ENCODE measurements at places on chromosomes 2 and 18.
A peak's percentile ranks its signal among the peaks of the same experiment; 100 is the strongest.

- DNase-seq: no peak
Measured at GRCh38 chr2:191322828-191323506, 77.8 kb downstream of the MYO1B start.

GRCh38 chr2:10584242-10584753 lies 105.5 kb downstream of the NOL10 start:
- no peak for DNase-seq

DNA sequence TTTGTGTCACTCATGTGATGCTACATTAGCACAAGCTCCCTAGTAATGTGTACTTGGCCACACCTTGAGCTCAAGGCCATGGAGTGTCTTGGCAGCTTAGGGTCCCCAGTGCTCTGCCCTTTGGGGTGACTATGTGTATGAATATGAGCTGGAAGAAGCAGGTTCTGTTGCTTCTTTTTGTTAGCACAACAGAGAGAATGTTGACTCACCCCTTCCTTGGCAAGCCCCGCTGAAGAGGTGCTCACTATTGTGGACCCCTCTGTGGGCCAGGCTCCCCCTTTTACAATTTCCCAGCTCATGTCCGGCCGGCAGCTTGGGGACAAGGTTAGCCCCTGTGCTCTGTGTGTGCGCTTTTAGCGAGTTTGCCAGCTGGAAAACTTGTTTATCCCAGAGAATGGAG lies 48.1 kb downstream of the DGKD start:
- DNase-seq: no peak

DNA sequence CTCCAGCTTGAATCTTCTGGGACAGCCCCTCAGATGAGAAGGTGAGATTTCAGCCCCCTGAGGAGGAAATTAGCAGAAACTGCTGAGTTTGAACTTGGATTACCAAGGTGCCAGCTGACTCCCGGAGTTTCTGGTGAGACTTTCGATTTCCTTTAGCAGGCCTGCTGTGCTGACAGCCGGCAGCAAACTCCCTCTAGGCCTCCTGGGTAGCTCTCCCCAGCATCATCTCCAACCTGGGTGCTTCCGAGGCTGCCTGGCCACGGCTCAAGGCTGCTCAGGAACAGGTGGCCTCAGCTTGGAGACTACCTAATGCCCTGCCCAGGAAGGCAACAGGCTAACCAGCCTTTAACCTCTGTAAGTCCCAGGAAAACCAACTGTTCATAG lies 16.5 kb downstream of the SDC1 start:
- DNase-seq: no peak

- no peak for DNase-seq
Measured at GRCh38 chr2:11718606-11719005, 27.8 kb upstream of the LPIN1 start.

- DNase-seq: peak; percentile 61
Measured at GRCh38 chr2:180983468-180984242, 3.2 kb downstream of the UBE2E3 start.

DNA sequence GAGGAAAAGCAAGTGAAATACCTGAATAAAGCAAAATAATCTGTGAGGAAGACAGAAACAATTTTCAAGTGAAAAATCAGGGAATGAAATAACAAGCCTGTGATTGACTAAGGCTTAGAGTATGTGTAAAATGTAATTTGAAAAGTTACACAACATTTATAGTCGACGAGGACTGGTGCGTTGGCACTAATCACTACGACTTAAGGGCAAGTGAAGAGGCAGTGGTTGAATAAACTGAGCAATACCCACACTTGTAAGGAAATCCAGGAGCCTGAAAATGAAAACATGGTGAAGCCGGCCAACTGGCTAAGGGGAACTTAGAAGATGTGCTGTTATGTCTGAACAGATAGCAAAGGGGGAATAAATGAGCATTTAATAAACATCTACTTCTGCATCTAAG lies 13.4 kb downstream of the DOK1 start:
- no peak for DNase-seq

DNA sequence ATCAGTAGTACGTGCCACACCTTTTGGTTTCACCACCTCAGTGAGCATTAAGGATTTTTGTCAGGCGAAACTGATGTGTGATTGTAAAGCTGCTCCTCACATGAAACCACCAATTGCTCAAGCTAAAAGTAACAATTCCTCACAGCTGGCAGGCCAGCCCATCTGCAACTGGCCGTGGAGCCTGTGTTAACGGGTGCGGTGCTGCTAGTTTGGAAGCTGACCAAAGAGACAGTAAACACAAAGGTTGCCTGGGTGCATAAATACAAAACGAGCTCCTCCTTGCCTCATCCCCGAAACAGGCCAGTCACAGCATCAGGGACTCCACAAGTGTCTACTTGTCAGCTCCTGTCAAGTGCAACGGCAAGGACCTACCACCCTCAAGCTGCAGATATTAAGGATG lies 32.0 kb downstream of the LGALSL start:
- no peak for DNase-seq

- no peak for DNase-seq
Measured at GRCh38 chr2:125554956-125555355, 1101.0 kb upstream of the GYPC start.

DNA sequence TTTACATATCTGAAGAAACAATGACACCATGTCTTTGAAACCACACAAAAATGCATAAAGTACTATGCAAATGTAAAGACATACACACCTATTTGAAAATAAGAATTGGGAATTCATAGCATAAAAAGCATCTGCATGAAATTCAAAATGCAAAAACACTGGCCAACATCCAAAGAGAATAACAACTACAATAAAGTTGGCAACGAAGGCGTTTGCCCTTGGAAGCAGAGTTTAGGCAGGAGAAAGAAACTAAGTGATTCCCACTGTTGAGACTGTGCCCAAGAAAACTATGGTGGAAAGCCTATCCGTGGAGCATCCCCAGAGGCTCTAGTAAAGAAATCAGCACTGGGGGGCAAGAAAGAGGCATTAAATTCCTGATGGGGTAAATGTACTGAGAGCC lies 292.8 kb downstream of the RIT2 start:
- DNase-seq: no peak

- no peak for DNase-seq
Measured at GRCh38 chr2:175123254-175123653, 44.7 kb downstream of the ATF2 start.

DNA sequence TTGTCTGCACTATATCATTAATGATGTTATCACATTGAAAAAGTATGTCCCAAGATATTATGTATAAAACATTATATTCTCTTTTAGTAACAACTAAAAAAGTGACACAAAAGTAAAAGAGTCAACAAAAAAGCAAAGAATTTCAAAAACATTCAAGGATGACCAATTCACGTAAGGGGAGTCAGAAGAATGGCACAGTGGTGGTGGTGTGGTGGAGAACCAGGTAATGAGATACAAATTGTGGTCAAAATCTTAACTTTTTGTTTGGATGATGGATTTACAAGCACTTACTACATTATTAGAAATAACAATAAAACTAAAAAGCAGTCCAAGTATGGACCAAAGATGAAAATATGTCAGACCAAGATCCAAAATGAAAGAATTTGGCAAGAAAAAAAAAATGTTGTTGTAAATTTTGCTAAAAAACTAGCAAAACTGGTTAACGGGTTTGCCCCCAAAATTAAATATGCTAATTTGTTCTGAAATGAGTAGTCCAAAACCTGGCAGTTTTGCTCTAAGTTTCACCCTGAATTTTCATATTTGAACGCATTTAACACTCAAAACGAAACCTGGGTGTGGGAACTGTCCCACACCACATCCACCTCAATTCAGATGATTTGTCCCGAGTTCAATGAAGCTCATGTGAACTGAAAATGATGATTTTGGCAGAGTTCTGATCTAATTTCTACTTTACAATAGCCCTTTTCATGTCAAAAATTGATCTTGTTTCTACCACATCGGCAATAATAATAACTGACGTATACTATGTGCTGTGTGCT lies 135.8 kb downstream of the IKZF2 start:
- DNase-seq: no peak

- DNase-seq: no peak
Measured at GRCh38 chr2:54386585-54386984, 69.5 kb upstream of the SPTBN1 start.

- DNase-seq: no peak
Measured at GRCh38 chr2:158756976-158757375, 38.1 kb upstream of the DAPL1 start.

GRCh38 chr2:10195278-10196109 lies 73.0 kb downstream of the RRM2 start:
- no peak for DNase-seq

DNA sequence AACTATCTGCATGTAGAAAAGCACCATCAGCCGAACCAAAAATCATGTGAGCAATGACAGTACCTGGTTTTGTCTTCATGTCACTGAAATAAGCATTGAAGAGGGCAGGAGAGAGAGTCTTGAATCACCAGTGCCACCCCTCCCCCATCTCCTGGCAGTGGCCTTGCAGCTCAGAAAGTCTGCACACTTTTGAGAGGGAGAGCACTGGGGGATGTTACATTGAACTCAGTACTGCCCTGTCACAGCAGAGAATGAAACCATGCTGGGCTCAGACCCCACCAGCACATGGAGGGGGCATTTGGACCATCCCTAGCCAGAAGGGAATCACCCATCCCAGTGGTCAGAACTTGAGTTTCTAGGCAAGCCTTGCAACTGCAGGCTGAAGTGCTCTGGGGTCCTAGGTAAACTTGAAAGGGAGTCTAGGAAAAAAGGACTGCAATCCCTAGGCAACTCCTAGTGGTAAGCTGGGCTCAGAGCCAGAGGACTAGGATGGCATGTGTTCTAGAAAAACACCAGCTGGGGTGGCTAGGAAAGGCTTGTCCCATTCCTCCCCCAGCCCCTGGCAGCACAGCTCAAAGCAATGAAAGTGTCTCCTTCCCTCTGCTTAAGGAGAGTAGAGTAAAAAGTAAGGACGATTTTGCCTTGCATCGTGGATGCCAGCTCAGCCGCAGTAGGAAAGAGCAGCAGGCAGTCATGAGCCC lies 259.9 kb upstream of the MYT1L start:
- DNase-seq: peak; percentile 85

DNA sequence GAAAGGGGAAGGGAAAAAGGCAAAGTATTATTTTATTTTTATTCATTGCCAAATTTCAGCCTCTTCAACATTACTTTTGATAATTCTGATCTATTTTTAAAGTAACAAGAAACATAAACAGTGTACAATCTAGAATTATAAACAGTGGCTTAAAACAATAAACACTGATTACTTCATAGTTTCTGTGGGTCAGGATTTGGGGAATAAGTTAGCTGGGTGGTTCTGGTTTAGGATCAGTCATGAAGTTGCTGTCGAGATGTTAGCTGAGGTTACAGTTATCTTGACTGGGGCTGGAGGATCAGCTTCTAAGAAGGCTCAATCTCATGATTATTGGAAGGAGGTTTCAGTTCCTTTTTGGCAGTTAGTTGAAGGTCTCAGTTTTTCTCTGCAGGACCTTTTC lies 109.2 kb downstream of the SCN2A start:
- no peak for DNase-seq

DNA sequence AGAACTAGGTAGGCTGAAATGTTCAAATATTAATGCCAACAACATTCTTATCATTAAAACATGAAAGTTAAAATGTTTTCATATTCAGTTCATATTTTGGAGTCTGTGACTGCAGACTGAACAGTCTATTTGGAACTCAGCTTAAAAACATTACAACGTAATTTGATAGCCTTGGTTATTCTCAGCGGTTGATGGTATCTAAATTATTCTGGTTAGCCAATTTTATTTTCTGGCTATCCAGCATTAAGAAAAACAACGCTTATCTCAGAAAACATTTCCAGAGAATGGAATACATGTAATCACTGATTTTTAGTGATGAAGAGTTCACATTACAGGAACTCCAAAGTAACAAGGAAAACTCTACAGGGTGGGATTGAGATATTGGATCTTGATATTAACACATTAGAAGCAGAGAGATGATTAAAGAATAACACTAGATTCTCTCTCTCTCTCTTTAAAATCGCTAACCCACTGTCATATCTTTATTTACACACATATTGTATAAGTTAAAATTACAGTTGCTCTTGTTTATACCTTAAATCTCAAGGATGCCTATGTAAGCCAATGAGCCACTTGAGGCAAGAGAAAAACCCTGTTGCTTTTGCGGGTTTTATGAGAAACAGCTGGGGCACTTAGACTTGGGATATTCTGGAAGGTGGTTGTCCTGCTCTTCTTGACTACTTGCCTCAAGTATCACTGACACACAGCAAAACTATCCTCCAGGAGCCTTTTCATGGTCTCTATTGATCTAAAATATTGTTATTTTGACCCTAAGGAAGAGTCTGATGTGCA lies 84.9 kb downstream of the ICOS start:
- no peak for DNase-seq

GRCh38 chr18:2606335-2606734 lies 35.0 kb downstream of the NDC80 start:
- no peak for DNase-seq

GRCh38 chr2:20018601-20019152 lies 6.2 kb upstream of the MATN3 start:
- DNase-seq: no peak

- no peak for DNase-seq
Measured at GRCh38 chr2:55478610-55479304, 40.8 kb upstream of the CFAP36 start.

- DNase-seq: no peak
Measured at GRCh38 chr2:61328707-61329251, 142.1 kb downstream of the USP34 start.

GRCh38 chr2:47227532-47228279 lies 72.6 kb upstream of the STPG4 start:
- DNase-seq: no peak

- DNase-seq: no peak
Measured at GRCh38 chr2:216549926-216550690, 51.5 kb downstream of the RPL37A start.

DNA sequence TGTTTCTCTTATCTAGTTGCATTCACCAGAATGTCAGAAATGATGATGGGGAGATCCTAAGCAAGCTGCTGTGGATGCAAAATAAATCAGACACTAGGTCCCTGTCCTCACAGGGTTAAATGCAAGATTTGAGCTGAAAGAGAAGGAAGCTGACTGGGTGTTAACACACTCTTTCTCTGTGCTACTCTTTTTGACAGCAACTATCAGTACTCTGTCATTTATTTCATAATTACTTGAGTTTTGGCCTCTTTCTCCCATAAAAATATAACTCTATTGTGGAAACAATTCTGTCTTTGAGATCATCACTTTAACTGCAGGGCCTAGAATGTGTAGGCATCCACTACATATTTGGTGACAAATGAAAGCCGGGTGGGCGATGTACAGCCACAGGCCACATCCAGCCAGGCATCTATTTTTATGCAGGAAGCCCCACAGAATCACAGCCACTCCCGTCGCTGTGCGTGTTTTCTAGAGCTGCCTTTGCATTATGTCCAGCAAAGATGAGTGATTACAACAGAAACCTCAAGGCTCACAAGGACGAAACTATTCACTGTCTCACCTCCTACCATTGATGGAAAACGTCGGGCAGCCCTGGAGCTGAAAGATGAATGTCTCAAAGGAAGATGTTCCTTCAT lies 849.0 kb downstream of the RNF144A start:
- no peak for DNase-seq

GRCh38 chr18:74271635-74272034 lies 20.1 kb downstream of the CYB5A start:
- DNase-seq: no peak

GRCh38 chr2:99607861-99608491 lies 118.2 kb upstream of the REV1 start:
- no peak for DNase-seq

- DNase-seq: no peak
Measured at GRCh38 chr2:30366199-30366691, 80.8 kb upstream of the LCLAT1 start.
